ENCODE measurements at places on chromosomes 6 and 20. TPM values are rescaled to one million over a fixed set of nuclear protein-coding genes. Genes with fewer than 3 reads are reported as not detected.

Gene C6orf163
- 4.0 TPM for total RNA-seq

Gene CYB5R4
- 31.3 TPM for total RNA-seq

Gene CTSZ
- 49.0 TPM for total RNA-seq

Gene FAM83C
- not detected for total RNA-seq

Gene DLK2
- total RNA-seq = 0.39 TPM

Gene NKX2-2
- not detected for total RNA-seq

Gene TRIM39
- 11.3 TPM for total RNA-seq

Gene TMEM217
- total RNA-seq = 8.0 TPM

Gene CTAGE9
- not detected for total RNA-seq

Gene CALHM4
- not detected for total RNA-seq

Gene SSTR4
- total RNA-seq = not detected

Gene DAAM2
- not detected for total RNA-seq

Gene MCM3
- 142 TPM for total RNA-seq

Gene MUCL3
- not detected for total RNA-seq

Gene RGS19
- 101 TPM for total RNA-seq

Gene WFDC10B
- total RNA-seq = not detected
